ENCODE measurements at places on chromosomes 3 and 15.
A peak's percentile ranks its signal among the peaks of the same experiment; 100 is the strongest.

DNA sequence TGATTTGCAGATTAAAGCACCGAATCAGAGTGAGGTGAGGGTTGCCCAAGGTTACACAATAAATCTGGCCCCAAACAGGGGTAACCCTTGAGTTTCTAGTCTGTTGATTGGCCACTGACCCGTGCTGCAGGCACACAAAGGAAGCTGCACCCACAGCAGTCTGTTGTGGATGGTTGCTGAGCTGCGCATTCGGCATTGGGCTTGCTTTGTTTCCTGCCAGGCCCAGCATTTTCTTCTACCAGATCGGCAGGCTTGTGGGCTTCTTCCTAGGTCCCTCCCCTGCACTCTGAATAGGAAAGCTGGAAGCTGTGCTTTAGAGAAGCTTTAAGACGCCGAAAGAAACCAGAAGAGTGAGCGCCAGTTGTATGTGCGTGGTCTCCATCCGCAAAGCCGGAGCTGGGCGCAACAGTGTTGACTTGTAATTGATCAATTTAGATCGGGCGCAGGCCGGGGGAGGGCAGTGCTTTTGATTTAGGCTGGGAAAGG, 12.1 kb downstream of the B3GNT5 start:
- DNase-seq = no peak

GRCh38 chr15:63843901-63844317, 10.2 kb upstream of the HERC1 start:
- DNase-seq = no peak

GRCh38 chr15:33716025-33716424, 252.3 kb upstream of the CHRM5 start:
- no peak for DNase-seq

DNA sequence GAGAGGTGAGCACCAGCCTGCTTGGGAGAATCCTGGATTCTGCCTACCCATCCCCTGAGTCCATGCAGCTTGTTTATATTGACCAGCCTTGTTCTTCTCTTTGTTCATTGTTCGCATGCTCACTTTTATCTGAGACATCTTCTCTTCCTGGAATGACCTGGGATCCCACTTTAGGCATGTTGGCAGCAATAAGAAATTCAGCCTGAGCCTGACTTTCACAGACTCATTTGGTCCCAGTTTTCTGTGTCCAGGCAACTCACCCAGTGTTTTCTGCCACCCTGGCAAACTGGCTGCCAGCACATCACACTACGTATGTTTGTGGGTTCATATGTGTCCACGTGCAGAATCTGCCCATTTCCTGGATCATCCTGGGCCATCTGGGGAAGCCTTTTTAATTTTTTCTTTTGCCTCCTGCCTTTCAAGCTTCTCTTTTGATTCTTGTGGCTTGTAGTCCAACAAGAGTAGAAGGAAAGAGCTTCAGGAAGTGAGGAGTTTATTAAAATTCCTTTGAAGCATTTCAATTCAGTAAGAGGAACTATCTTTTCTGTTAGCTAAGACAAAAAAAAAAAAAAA, 199.9 kb downstream of the FNDC3B start:
- DNase-seq = no peak

GRCh38 chr3:72614394-72615074, 233.7 kb downstream of the SHQ1 start:
- DNase-seq = peak; percentile 28

DNA sequence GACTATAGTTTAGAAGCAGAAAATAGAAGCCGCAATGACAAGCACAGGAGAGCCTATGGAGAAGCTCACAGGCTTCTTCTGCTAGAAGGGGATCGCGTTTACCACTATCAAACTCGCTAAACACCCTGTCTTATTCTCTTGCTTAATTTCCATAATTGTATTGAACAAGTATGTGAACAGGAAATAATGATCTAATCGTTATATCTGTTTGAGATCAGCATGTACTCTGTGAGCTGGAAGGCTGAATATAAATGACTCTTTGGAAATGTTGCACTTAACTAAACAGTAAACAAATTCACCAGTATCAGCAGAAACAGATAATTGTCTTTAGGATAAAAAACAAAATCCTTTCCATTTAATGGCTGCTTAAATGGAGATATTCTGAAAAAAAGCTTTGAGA, 15.0 kb downstream of the NEK10 start:
- no peak for DNase-seq

- no peak for DNase-seq
These were observed 107.2 kb upstream of the MME start for GRCh38 chr3:154972951-154973350.
